ENCODE measurements at places on chromosomes 2 and 18. TPM values are rescaled to one million over a fixed set of nuclear protein-coding genes. Genes with fewer than 3 reads are reported as not detected.

The B3GNT7 gene
- 6.8 TPM for total RNA-seq

The RUFY4 gene
- total RNA-seq = not detected

The AQP4 gene
- 25.9 TPM for total RNA-seq

The DYNAP gene
- total RNA-seq = not detected

The LYG2 gene
- total RNA-seq = not detected

The SERPINB7 gene
- total RNA-seq = not detected

The BMP10 gene
- total RNA-seq = not detected

The HRH4 gene
- total RNA-seq = not detected

The LYG1 gene
- total RNA-seq = 2.0 TPM

DNA sequence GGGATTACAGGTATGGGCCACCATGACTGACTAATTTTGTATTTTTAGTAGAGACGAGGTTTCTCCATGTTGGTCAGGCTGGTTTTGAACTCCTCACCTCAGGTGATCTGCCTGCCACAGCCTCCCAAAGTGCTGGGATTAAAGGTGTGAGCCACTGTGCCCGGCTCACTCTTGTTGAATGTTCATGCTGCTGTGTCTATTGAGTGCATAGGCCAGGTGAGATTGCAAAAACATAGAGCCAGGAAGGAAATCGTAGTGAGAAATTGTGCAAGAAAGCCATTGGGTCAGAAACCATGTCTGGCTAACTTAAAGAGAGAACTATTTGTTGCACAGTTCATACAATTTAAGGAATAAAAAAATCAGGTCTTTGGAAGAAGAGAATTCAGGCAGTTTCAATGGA is 45.5 kb upstream of the FZD5 start:
- no peak for DNase-seq
- no peak overlapping the region for H3K27ac ChIP-seq
- H3K4me1 ChIP-seq = peaks cover 9% of the 10 kb centered on the region
- no peak overlapping the region for H3K4me3 ChIP-seq
- H3K36me3 ChIP-seq = no peaks in the 10 kb centered on the region

DNA sequence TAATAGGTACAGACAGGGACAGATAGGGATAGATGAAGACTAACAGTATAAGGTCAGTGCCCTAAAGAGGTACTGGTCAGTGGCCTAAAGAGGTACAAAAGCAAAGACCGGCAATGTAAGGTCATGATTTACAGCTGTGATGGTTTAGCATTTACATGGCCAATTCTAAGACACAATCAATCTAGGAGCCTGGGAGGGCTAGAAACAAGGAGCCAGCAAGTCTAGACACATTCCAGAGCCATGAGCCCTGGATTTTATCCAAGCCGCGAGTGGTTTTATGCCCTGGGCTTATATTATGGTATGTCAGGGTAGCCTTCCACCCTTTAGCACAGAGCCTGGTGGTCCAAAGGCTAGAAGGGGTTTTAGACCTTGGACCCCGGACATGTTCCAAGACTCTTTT is 124.2 kb downstream of the CBLN2 start:
- no peaks in the 10 kb centered on the region for H3K27me3 ChIP-seq
- H3K4me1 ChIP-seq = no peaks in the 10 kb centered on the region
- no peak overlapping the region for H3K4me3 ChIP-seq
- DNase-seq = no peak

DNA sequence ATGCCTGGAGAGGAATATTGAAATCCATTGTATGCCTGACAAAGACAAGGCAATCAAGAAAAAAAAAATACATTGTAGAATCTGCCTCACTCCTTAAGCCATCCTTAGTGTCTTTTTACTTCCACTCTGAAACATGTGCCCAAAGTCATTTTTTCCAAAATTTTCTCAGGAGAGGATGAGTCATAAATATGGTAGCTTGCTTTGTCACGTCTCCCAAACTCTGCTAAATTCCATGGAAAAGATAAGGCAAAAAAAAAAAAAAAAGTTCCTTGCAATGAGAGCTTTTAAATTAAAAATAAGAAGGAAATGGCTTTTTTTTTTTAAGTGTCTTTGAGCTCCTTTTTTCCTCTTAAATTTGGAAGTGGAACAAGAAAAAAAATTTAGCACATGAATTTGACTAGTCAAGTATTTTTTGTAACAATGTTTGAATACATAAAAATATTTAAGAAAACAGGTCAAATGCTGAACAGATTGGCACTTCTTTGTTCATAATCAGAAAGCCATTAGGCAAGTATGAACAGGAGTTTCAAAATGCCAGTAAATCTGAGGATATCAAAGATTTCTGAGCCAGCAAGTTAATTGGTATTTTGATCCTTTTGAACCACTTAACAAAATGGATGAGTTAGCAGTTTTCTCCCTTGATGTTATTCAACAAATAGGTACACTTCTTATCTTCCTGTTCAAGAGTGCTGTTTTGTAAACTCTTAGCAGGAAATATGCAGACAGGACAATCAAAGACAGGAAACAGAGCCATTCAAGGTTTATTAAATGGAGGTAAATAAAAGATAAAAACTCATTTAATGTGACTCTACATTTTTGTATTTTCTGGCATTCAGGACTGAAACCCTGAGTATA is 247.3 kb upstream of the SP5 start:
- H3K4me1 ChIP-seq = no peaks in the 10 kb centered on the region
- DNase-seq = no peak
- no peaks in the 10 kb centered on the region for H3K27me3 ChIP-seq
- H3K4me3 ChIP-seq = no peak overlapping the region

- H3K36me3 ChIP-seq = no peaks in the 10 kb centered on the region
- no peak for DNase-seq
- no peak overlapping the region for H3K27ac ChIP-seq
- H3K27me3 ChIP-seq = no peaks in the 10 kb centered on the region
- H3K4me3 ChIP-seq = no peak overlapping the region
These were observed 228.5 kb upstream of the SMIM21 start for GRCh38 chr18:75656035-75656434.

GRCh38 chr2:24076849-24077534 is 866 bp upstream of the SF3B6 start:
- H3K36me3 ChIP-seq = peaks cover 12% of the 10 kb centered on the region
- peaks cover 30% of the 10 kb centered on the region for H3K4me1 ChIP-seq
- no peak for DNase-seq

DNA sequence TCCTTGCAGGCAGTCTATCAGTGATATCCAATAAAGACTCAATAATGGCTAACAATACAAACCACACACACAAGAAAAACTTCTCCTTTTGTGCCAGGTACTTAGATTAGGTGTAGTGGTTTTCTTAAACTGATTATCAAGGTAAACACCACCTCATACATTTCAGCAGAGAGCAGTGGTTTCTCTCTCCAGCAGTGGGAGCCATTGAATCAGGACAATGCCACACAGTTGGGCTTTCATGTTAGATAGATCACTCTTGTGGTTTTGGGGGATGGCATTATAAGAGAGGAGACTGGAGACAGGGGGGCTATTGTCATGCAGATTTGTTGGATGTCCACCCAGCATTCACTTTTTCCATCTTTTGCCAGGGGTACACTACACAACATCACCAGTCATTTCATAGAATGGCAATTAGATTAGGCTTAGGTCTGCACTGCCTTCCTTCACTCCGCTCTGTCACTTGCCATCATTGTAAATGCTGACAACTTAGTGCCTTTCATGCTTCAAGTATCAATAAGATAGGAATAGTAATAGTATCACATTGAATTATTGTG is 13.6 kb upstream of the IRS1 start:
- no peaks in the 10 kb centered on the region for H3K27me3 ChIP-seq
- no peak overlapping the region for H3K4me3 ChIP-seq
- H3K4me1 ChIP-seq = no peaks in the 10 kb centered on the region
- H3K27ac ChIP-seq = no peak overlapping the region
- no peaks in the 10 kb centered on the region for H3K36me3 ChIP-seq

DNA sequence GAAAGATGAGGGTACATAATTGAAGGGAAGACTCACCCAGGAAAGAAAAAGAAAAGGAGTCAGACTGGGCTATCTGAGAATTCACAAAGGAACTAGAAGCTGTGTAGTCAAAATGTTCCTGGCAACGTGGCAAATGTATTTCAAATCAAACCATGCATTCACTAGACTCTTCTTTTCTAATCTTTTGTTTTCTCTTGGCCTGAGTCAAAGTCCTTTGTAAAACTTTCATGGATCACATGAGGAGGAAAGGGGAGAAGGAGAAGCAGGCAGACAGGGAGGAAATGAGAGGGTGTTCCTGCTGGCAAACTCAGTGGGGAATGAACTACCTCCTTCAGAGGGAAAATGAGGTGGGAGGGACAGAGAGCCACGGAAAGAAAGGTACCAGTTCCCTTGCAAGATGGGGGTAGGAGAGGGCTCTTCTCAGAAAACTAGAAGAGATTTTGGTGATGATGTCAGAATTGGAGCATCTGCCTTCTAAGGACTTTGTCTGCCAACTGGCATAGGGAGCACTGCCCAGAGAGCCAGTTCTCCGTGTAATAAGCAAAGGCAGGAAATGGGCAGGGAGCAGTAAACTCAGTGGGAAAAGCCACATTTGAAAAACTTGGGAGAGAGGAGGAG is 51.4 kb downstream of the SLC8A1 start:
- DNase-seq = no peak
- no peak overlapping the region for H3K27ac ChIP-seq
- H3K27me3 ChIP-seq = no peaks in the 10 kb centered on the region

GRCh38 chr2:88737385-88737784 is 45.9 kb downstream of the RPIA start:
- H3K27me3 ChIP-seq = no peaks in the 10 kb centered on the region
- peaks cover 4% of the 10 kb centered on the region for H3K36me3 ChIP-seq
- H3K4me1 ChIP-seq = peaks cover 15% of the 10 kb centered on the region
- H3K27ac ChIP-seq = no peak overlapping the region

- no peak overlapping the region for H3K4me3 ChIP-seq
- H3K27ac ChIP-seq = no peak overlapping the region
- H3K27me3 ChIP-seq = no peaks in the 10 kb centered on the region
These were observed 221.4 kb upstream of the ST6GAL2 start for GRCh38 chr2:107107351-107107750.

GRCh38 chr2:18311420-18312195 is 248.8 kb downstream of the RDH14 start:
- no peaks in the 10 kb centered on the region for H3K27me3 ChIP-seq
- no peaks in the 10 kb centered on the region for H3K36me3 ChIP-seq
- no peak for DNase-seq

GRCh38 chr2:175304541-175304940 is 123.0 kb upstream of the ATP5MC3 start:
- H3K27me3 ChIP-seq = no peaks in the 10 kb centered on the region
- no peak for DNase-seq
- no peaks in the 10 kb centered on the region for H3K36me3 ChIP-seq
- H3K4me3 ChIP-seq = no peak overlapping the region
- H3K4me1 ChIP-seq = no peaks in the 10 kb centered on the region
- H3K27ac ChIP-seq = no peak overlapping the region

DNA sequence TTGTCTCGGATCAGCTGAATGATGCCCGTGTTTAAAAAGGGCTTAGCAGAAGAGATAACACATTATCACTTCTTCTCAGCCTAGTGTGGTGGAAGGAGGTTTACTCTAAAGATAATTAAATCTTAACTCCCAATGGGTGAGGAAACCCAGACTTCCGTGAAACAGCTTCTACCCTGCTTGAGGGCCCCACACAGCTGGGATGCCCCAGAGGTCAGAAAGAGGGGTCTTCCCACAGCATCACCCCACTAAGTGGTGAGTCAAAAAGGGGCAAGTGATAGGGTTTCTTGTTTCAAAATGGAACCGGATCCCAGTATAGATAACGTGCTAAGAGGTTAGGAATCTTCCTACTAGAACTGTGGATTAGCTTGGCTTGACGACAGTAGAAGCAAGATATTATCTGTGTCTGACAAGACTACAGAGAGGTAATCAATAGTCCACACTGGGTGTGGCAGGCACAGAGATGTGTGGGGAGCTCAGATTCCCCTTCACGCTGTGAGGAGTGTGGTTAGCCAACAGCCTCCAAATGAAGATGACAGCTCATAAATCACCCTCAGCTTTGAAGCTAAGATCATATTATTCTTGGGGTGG is 129.6 kb upstream of the COPS8 start:
- H3K4me3 ChIP-seq = no peak overlapping the region
- no peaks in the 10 kb centered on the region for H3K4me1 ChIP-seq
- DNase-seq = no peak
- no peak overlapping the region for H3K27ac ChIP-seq
- H3K27me3 ChIP-seq = no peaks in the 10 kb centered on the region
- no peaks in the 10 kb centered on the region for H3K36me3 ChIP-seq

GRCh38 chr2:100130595-100131391 is 11.6 kb downstream of the AFF3 start:
- H3K27ac ChIP-seq = no peak overlapping the region
- no peaks in the 10 kb centered on the region for H3K27me3 ChIP-seq
- DNase-seq = no peak
- H3K36me3 ChIP-seq = no peaks in the 10 kb centered on the region

GRCh38 chr18:70158992-70159717 is 46.3 kb downstream of the RTTN start:
- H3K4me1 ChIP-seq = no peaks in the 10 kb centered on the region
- H3K4me3 ChIP-seq = no peak overlapping the region
- H3K27ac ChIP-seq = no peak overlapping the region

- DNase-seq = no peak
- H3K4me3 ChIP-seq = no peak overlapping the region
These were observed 118.0 kb upstream of the HS6ST1 start for GRCh38 chr2:128436479-128437203.

GRCh38 chr2:124805060-124805459 is 780.0 kb downstream of the CNTNAP5 start:
- H3K4me3 ChIP-seq = no peak overlapping the region
- no peaks in the 10 kb centered on the region for H3K4me1 ChIP-seq
- no peaks in the 10 kb centered on the region for H3K36me3 ChIP-seq

GRCh38 chr18:69444221-69444620 is 43.5 kb downstream of the DOK6 start:
- H3K36me3 ChIP-seq = no peaks in the 10 kb centered on the region
- H3K4me1 ChIP-seq = no peaks in the 10 kb centered on the region
- no peak overlapping the region for H3K4me3 ChIP-seq
- no peak for DNase-seq

DNA sequence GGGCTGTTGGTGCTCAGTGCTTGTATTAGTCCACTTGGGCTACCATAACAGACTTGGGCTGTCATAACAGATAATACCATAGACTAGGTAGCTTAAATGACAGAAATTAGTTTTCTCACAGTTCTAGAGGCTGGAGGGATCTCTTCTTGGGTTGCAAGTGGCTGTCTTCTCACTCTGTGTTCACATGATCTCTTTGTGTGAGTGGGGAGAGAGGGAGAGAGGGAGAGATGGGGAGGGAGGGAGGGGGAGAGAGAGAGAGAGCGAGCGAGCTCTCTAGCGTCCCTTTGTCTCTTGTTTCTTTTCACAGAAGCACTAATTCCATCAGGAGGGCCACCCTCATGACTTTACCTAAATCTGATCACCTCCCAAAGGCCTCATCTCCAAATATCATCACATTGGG is 4.5 kb upstream of the XRCC5 start:
- no peak overlapping the region for H3K4me3 ChIP-seq
- H3K4me1 ChIP-seq = peaks cover 10% of the 10 kb centered on the region
- no peaks in the 10 kb centered on the region for H3K27me3 ChIP-seq
- no peaks in the 10 kb centered on the region for H3K36me3 ChIP-seq
- no peak for DNase-seq

GRCh38 chr2:54149638-54150441 is 34.4 kb downstream of the ACYP2 start:
- no peaks in the 10 kb centered on the region for H3K36me3 ChIP-seq
- no peak overlapping the region for H3K4me3 ChIP-seq
- H3K27ac ChIP-seq = no peak overlapping the region
